ENCODE measurements at places on chromosomes 2 and 18.

GRCh38 chr18:70333757-70334156 lies 44.9 kb downstream of the SOCS6 start:
- DNase-seq, result no peak

DNA sequence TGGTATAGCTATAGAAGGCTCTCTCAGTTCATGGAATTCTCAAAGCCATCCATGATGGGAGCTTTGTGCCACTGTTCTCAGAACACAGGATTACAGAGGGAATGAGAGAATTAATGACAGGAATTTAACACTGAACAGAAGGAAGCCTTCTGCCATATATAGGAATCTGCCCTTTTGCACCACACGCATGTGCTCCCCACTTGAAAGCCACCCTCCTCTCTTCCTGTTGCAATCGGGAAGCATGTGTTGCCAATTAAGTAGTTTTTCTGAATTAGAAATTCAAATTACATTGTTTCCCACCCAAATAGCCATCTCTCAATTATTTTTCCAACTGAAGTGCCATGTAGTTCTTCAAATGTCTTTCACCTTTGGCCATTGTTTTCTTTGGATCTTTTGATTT lies 71.3 kb downstream of the C1D start:
- no peak for DNase-seq

- no peak for DNase-seq
Observed at GRCh38 chr2:45930396-45930792, 278.9 kb downstream of the PRKCE start.

- DNase-seq, result no peak
Observed at GRCh38 chr2:226488034-226488433, 311.6 kb downstream of the IRS1 start.

DNA sequence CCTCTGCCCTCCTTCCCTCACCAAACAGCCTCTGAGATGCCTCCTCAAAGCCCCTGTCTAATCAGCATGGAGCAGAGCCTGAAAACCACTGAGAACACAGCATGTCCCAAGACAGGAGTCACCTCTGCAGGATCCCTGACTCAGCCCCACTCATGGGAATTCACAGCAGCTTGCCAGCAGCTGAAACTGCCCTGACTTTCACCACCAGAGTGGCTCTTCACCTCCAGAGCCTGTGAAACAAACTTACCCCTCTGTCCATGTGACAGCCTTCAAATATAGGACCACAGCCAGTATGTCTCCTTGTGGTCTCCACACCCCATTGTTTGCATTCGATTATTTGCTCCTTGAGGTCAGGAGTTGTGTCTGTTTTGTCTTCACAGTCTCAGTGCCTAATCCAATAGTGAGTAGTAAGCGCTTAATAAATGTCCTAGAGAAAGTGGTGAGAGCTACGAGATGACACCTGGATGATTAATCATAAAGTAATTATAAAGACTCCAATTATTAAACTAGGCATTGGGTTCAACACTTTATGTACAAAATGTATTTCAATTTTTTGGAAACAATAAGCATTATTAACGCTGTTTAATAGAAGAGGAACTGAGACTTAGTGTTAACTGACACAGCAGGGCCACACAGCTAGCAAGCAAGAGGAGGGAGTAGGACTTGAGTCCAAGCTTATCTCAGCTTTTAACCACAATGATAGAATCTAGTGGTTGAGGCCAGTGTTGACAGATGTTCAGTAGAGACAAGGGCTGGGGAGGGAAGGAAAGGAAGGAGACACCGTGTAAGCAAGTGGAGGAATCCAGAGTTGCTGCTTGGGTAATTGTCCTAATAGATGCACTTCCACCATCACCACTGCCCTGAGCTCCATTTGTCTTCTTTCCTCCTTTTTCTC lies 358.7 kb upstream of the TNP1 start:
- peak; percentile 16 for DNase-seq

DNA sequence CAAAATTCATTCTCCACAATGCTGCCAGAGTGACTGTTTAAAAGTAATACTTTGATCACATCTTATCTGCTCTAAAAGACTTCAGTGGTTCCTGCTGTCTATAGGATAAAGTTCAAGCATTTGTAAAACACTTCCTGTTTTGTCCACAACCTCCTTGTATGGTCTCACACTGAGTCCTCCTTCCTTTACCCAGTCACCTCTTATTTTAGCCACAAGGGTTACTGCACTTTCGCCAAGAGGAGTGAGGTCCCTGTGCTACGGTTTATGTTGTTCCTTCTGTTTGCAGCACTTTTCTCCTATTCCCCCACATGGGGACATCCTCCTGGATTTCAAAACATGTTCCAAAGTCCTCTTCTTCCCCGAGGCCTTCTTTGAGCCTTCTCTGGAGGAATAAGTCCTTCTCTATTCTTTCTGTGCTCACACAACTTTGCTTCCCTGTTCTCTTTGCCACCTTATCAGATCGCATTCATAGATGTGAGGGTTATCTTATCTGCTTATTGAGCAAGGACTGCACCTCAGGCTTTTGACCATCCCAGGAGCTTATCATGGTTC lies 112.2 kb upstream of the NABP1 start:
- no peak for DNase-seq

DNA sequence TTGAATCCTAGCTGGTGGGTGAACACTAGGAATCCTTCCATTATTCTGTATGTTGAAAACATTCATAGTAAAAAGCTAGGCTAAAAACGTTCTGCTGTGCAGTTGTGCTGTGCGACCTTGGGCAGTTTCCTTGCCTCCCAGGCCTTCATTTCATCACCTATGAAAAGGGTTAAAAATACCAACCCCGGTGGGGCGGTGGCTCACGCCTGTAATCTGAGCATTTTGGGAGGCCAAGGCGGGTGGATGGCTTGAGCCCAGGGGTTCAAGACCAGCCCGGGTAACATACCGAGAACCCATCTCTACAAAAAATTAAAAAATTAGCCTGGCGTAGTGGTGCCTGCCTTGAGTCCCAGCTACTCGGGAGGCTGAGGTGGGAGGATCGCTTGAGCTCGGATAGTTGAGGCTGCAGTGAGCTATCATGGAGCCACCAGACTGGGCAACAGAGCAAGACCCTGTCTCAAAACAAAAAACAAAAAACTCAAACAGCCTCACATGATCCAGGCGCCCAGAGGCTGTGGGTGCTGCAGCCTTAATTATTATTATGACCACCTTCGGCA lies 2.9 kb upstream of the RRM2 start:
- DNase-seq, result no peak

- no peak for DNase-seq
Observed at GRCh38 chr2:79977792-79978191, 326.8 kb downstream of the LRRTM1 start.

DNA sequence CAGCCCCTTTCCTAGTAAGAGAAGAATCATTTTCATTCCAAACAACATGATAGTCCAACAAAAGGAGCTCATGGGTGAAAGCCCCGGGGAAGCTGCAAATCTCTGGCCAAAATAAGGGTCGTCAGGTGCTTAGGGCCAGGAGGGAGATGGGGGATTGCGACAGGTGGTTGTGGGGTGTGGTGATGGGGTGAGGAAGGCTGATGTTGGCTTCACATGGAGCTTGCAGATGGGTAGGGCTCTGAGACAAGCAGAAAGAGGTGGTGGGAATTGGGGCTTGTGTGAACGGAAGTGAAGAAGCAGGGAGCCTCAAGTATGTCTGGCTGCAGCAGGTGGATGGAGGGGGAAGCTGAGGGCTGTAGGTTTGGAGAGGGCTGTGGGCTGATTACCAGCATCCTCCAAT lies 126.1 kb downstream of the CLIP4 start:
- DNase-seq, result no peak

DNA sequence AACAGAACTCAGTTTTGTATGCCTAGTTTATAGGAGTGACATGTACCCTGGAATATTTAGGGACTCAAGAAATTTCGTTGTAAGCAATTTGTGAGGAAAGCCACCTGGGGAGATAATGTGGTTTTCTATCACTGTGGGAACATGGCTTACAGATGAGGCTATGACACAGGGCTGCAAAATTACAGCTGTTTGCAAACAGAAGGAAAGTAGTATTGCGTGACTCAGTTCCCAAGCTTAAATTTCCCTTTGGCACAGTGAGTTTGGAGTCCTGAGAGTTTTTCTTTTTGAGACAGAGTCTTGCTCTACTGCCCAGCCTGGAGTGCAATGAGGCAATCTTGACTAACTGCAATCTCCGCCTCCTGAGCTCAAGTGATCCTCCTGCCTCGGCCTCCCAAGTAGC lies 149.8 kb downstream of the MYO5B start:
- DNase-seq, result no peak

GRCh38 chr2:120110507-120110906 lies 97.6 kb downstream of the EPB41L5 start:
- no peak for DNase-seq

- DNase-seq, result no peak
Observed at GRCh38 chr2:224722250-224722649, 6.1 kb upstream of the CCDC195 start.

- DNase-seq, result no peak
Observed at GRCh38 chr2:158502974-158503373, 46.2 kb downstream of the PKP4 start.

- DNase-seq, result peak; percentile 16
Observed at GRCh38 chr2:36245651-36246050, 109.9 kb upstream of the CRIM1 start.

- no peak for DNase-seq
Observed at GRCh38 chr2:2719015-2719414, 387.9 kb upstream of the MYT1L start.

GRCh38 chr18:46426021-46426678 lies 230.9 kb downstream of the LOXHD1 start:
- DNase-seq, result no peak

- no peak for DNase-seq
Observed at GRCh38 chr2:181536730-181537129, 79.5 kb downstream of the ITGA4 start.

DNA sequence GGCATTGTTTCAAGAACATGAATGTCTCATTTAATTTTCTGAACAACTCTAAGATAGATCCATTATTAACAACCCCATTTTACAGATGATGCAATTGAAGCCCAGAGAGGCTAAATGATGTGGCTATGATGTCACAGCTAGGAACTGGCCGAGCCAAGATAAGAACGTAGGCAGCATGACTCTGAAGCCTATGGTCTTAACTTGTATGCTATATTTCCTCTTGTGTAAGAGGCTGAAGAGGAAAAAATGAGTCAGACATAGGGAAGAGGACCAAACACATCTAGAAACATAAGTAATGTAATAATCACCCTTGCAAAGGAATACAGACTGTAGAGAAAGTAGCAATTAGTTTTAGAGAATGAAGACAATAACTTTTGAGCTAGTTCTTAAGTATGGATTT lies 416.8 kb downstream of the FIGN start:
- no peak for DNase-seq

GRCh38 chr2:113080134-113080533 lies 12.4 kb downstream of the IL1F10 start:
- no peak for DNase-seq

DNA sequence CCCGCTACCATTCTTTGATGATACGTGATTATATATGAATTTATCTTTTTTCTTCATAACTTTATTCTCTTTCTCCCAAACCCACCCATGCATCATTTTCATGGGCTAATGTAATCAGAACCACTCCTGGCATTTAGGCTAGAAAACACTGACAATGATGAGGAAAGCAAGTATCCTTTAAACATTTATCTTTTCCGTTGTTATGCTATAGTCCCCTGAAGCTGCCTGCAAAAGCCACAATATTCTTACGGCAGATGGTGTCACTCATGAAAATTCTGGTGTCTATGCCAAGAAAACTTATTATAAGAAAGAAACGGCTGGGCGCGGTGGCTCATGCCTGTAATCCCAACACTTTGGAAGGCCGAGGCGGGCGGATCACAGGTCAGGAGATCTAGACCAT lies 221.8 kb upstream of the CTAGE1 start:
- no peak for DNase-seq
